CD8-positive, alpha-beta memory T cell (primary cell): ENCODE measurements at places on chromosomes 7 and 10. TPM values are rescaled to one million over a fixed set of nuclear protein-coding genes. Genes with fewer than 3 reads are reported as not detected.

DNA sequence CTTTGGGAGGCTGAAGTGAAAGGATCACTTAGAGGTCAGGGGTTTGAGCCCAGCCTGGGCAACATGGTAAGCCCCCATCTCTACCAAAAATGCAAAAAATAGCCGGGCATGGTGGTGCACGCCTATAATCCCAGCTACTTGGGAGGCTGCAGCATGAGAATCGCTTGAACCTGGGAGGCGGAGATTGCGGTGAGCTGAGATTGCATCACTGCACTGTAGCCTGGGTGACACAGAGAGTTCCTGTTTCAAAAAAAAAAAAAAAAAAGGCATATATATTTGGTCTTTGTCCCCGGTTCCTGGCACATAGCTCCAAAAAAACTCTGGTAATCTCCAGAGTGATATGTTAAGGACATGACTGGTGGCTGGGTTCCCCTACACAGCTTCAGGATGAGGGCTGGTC, 147.3 kb downstream of the SEC23IP start:
- no peak for DNase-seq

DNA sequence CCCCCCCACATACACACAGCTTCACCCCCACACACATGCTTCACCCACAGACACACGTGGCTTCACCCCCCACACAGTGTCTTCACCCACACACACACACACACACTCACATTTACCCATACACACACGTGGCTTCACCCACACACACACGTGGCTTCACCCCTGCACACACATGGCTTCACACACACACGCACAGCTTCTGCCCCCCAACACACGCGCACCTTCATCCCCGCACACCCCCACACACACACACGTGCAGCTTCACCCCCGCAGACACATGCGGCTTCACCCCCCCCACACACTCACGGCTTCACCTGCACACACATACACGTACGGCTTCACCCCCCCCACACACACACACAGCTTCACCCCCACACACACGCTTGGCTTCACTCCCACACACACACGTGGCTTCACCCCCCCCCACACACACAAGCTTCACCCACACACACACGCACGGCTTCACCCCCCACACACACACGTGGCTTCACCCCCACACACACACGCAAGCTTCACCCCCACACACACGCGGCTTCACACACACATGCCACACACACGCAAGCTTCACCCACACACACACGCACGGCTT, 82.4 kb downstream of the NKX6-2 start:
- peak; percentile 19 for DNase-seq

DNA sequence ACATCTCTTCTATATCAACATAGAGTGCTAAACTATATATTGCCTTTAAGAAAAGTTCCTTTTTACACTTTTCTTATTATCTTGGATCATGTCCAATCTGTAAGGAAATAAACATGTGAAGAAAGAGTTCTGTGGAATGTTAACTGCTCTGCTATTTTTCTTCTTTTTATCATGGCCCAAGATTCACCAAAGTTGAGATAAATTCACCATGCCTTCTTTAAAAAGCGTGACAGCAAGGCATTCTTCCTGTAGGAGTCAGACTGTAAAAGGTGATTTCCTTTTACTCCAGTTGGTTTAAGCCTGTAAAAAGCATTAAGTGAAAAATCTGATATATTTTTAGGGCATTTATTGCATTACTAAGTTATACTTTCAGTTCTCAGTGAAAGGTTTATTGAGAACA, 165.7 kb upstream of the FZD1 start:
- DNase-seq = no peak

- no peak for DNase-seq
These were observed 171.2 kb downstream of the REEP3 start for GRCh38 chr10:63692220-63692896.

OPALIN gene
- not detected for total RNA-seq

CYP2C19 gene
- not detected for total RNA-seq

TRIM24 gene
- total RNA-seq = 15.2 TPM

- DNase-seq = no peak
These were observed 306.6 kb upstream of the PFKP start for GRCh38 chr10:2760736-2761135.

PCGF6 gene
- 17.6 TPM for total RNA-seq

DNA sequence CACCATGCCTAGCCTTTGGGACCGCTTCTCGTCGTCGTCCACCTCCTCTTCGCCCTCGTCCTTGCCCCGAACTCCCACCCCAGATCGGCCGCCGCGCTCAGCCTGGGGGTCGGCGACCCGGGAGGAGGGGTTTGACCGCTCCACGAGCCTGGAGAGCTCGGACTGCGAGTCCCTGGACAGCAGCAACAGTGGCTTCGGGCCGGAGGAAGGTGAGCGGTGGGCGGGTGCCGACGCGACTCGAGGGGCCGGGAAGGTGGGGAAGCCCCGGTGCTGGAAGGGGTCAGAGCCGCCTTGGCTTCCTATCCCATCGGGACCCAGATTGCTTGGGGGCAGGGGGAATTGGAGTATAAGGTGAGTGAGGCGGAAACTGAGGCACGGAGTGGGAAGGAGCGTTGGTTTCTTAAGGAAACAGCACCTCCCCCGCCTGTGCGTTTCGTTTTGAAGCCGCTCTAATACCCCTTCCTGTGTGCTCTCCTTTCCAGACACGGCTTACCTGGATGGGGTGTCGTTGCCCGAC, 547 bp downstream of the DDIT4 start:
- DNase-seq = no peak

DNA sequence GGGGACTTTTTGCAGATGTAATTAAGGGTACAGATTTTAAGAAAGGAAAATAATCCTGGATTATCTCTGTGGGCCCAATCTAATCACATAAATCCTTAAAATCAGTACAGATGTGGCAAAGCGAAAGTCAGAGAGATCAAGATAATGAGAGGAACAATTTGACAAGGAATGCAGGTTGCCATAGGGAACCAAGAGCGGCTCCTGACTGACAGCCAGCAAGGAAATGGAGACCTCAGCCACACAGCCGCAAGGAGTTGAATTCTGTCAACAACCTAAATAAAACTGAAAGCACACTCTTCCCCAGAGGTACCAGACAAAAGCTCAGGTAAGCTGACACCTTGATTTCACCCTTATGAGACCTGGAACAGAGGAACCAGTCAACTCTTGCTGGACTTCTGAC, 3.4 kb upstream of the PNPLA8 start:
- DNase-seq = no peak

ADIRF gene
- total RNA-seq = not detected
